ENCODE measurements at places on chromosomes 16 and 17.
A peak's percentile ranks its signal among the peaks of the same experiment; 100 is the strongest.

GRCh38 chr16:450785-451512 is 25.5 kb downstream of the RAB11FIP3 start:
- DNase-seq = no peak

DNA sequence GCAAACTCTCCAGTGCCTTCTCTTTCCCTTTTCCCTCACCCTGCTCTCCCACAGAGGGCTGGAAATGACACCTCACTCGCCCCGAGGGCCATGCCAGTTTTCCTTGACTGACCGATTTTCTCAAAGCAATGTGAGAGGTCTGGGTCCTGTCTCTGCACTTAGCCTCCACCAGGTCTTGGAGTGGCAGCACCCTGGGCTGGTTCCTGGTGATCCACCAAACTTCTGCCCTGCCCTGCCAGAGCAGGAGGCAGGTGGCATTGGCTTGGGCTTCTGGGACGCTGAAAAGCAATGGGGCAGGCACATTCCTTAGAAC is 97.5 kb downstream of the RAB11FIP4 start:
- no peak for DNase-seq

GRCh38 chr17:61366076-61366714 is 33.4 kb upstream of the TBX2 start:
- no peak for DNase-seq

- DNase-seq = no peak
These were observed 996 bp downstream of the SLC25A10 start for GRCh38 chr17:81713004-81713555.

DNA sequence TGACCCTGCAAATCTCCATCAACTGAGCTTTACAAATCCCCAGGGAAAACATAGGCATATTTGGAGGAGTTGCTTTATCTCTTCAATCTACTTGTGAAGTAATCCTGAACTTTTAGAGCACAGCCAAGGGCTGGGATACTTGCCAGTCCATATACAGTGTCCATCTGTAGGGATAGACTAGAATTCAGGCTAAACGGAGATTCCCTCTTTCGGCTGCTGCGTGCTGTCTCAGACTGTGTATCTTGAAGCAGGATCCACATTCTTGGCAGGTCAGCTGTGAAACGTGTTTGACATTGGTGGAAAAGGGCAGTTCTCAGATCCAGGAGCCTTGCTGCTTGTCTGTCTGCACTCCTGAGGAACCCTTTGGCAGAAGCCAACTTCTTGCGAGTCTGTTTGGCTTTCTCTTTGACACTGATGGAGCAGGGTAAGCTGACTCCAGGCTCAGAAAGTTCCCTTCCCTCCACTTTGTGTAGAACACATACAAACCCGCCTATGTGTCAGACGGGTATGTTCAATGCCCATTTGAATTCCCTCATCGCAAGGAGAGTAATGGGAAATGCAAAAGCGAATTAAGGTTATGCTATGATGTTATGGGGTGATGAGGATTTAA is 221.8 kb downstream of the MAP2K4 start:
- DNase-seq = no peak

- no peak for DNase-seq
These were observed 20.5 kb downstream of the SLC7A6 start for GRCh38 chr16:68284847-68285246.

GRCh38 chr17:31374094-31374447 is 17.4 kb upstream of the RAB11FIP4 start:
- no peak for DNase-seq

GRCh38 chr16:25372716-25373115 is 115.1 kb upstream of the ZKSCAN2 start:
- no peak for DNase-seq

GRCh38 chr17:28763804-28764266 is 20.0 kb downstream of the TRAF4 start:
- DNase-seq = peak; percentile 86

DNA sequence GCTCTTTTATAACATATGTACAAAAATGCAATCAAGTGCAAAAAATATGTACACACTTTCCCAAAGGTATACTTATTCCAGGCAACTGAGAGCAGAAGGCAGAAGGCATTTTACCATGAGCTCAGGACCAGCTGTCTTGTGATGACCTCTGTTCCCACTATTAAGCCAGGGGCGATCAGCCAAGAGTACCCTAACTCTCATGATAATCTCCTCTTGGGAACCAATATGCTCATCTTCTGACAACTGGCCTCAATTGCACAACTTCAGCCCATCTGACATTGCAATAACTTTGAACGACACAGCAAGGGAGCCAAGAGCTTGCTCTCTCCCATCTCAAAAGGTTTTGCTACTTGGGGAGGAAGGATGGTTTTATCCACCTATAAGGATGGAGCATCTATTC is 471.9 kb downstream of the HS3ST3B1 start:
- no peak for DNase-seq

DNA sequence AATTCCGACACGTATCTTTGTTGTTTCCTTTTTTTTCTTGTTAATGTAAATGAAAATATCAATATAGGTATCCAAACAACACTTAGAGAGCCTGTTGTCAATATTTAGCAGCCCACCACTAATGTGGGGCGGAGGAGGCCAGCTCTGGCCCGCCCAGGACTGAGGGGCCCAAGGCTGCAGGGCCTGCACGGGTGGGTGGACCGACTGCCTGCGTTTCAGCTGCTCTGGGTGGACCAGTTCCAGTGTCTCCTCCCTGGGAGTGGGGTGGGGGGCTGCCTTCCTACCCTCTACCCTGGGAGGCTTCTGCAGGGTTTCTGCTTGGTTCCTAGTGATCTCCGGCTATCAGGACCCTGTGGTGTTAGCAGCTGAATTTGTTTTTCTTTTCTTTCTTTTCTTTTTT is 15.9 kb upstream of the ADGRG1 start:
- no peak for DNase-seq

GRCh38 chr17:73184136-73184993 is 8.5 kb upstream of the COG1 start:
- DNase-seq = no peak

DNA sequence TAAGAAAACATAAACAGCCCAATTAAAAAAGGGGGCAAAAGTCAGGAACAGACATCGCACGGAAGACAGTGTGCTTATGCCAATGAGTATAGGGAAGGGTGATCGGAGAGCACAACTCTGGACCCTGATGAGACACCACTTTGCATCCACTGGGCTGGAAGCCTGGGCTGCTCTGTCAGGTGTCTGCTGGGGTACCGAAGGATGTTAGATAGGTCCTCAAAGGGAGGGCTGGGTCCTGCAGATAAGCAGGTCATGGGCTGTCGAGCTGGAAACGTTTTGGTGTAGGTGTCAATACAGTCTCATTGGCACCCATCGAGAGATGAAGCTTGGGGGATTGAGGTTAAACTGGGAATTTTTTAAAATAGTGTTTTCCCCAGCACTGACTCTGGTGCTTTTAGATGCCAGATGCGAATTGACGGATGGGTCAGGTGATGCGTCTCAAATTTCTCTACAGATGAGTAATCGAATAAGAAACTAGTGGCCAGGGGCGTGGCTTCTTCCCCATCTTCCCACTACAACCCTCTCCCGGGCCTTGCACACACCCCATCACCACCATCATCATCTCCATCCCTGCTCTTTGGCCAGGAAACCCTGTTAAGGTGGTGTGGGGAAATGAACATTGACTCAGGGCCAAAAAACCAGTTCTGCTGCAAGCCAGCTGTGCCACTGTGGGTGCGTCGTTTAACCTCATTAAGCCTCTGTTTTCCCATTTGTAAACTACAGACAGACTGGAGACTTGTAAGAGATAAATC is 47.8 kb upstream of the IRF8 start:
- DNase-seq = no peak

- no peak for DNase-seq
These were observed 41.7 kb downstream of the PEMT start for GRCh38 chr17:17549732-17550366.

DNA sequence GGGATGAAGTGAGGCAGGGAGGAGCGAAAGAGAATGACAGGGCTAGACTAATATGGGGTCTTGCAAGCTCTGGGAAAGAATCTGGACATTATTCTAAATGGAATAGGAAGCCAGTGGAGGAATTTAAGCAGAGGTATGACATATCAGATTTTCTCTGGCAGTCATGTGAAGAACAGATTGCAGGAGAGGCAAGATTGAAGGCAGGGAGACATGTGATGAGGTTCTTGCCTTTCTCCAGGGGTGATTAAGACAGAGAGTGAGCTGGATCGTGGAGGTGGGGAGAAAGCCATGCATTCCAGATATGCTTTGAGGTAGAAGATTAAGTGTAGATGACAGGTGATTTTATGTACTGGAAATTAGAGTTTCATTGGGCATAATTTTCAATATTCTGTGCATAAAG is 4.3 kb upstream of the THAP11 start:
- DNase-seq = no peak

GRCh38 chr16:7602291-7602950 is 269.8 kb downstream of the RBFOX1 start:
- DNase-seq = no peak

DNA sequence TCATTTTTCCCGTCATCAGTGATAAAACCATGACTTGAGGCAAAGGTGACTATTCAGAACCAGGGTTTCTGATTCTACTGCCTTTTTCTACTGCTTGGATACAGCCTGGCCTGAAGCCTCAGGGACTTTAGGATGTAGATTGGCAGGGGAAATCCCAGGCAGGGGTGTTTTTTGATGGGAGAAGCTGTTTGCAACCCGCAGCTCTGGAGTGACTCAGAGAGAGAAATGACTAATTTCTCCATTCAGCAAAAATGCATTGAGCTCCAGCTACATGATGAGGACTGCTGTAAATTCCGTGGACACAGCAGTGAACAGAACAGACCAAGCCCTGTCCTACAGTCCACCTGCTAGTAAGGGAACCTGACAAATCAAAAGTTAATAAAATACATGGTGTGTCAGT is 560.6 kb downstream of the CDH13 start:
- DNase-seq = no peak

DNA sequence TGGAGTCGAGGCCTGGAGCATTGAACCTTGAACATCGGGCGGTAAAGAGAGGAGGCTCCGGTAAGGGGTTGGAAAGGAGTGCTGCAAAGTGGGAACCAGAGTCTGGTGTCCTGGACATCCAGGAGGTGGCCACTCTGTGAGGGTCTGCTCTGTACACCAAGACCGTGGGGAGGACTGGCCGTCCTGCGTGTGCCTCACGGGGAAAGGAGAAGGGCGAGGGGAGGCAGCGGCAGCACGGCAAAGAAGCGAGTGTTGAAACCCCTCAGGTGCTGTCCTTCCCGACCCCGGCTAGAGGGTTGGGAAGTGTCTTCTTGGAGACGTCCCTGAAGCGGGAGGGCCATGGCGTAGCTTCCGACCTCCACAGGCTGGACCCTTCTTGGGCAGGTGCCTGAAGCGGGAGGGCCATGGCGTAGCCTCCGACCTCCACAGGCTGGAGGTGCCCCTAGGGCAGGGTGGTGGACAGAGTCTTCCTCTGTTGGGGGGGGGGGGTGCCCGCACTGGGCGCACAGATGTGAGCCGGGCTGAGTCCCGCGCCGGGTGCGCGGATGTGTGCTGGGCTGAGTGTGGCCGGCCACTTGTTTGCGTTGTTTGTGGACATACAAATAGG is 42.0 kb downstream of the FOXK2 start:
- DNase-seq = no peak

- DNase-seq = no peak
These were observed 74.2 kb upstream of the MED9 start for GRCh38 chr17:17402558-17402957.

DNA sequence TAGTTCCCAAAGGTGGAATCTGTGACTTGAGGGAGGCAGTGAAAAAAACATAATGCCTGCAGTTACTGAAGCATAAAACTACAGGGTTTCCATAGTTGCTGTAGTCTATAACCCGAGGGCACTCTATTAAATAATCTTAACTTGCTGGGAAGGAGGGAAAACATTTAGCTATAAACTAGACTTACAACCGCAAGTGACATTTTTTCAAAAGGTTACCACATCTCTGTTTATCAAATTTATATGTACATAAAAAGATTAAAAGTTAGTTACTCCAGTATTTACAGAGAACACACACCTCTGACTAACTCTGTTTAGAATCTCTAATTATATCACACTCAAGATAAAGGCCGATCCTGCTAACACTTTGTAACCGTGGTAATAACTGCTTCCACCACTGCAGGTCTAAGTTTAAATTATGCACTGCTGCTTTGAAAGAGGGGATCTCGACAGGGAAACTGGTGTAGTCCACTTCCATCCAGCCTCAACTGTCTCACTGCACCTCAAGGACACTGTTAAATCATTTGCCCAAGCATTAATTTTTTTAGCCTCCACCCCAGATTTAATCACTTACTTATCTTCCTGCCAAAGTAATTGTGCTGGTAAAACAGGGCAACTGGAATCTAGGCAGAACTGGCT is 14.6 kb downstream of the KCNJ16 start:
- no peak for DNase-seq

DNA sequence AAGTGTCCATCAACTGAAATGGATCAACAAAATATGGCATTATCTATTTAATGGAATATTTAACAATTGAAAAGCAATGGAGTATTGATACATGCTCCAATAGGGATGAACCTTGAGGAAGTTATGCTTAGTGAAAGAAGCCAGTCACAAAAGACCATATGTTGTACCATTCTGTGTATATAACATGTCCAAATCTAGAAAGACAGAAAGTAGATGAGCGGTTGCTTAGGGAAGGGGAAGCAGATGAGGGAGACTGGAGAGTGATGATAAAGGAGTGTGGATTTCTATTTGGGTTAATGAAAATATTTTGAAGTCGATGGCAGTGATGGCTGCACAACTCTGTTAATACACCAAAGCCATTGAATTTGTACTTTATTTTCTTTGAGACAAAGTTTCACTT is 8.5 kb upstream of the ERN1 start:
- DNase-seq = no peak

All from stimulated activated CD4-positive, alpha-beta T cell treated with anti-CD3 and anti-CD28 coated beads, Interleukin-2, amount 100 ng/mL, for 24 hours (primary cell).